ENCODE measurements at places on chromosomes 5 and 9.

DNA sequence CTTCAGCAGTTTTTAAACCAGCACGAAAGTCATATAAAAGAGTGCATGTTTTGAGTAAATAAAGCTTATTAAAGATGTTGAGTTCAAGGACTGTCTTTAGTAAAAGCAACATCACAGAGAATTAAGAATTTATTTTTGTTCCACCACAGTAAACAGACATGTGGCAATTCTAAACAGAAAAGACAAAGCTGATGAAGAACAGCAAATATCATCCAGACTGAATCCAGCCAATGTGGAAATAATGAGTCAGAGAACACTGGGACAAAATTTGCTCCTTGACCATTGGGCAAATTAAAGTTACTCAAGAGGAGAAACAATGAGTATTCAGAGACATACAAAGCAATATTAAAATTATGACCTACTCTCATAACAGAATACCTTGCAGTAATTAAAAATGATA is 28.8 kb downstream of the OR2K2 start:
- no peak for DNase-seq

GRCh38 chr9:133117271-133118178 is 3.5 kb downstream of the RALGDS start:
- DNase-seq, result no peak

DNA sequence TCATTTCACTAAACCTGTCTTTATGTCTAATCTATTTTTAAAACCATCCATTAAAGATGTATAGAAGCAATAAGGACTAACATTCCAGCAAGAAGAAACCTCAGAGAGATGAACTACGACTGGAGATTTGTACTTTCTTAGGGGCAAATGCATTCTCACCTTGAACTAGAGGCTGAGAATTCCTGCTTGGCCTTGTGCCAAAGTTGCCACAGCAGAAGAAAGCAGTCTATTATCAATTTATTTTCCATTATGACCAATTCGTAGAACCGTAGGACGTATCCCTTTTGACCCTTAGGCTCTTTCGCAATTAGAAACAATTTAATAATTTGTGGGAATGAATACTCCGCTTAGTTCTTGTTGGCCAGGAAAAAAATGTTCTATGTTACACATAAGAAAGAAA is 1647.4 kb upstream of the CDH9 start:
- no peak for DNase-seq

- peak; percentile 82 for DNase-seq
These were observed 1.1 kb downstream of the CTNNAL1 start for GRCh38 chr9:109012009-109012875.

DNA sequence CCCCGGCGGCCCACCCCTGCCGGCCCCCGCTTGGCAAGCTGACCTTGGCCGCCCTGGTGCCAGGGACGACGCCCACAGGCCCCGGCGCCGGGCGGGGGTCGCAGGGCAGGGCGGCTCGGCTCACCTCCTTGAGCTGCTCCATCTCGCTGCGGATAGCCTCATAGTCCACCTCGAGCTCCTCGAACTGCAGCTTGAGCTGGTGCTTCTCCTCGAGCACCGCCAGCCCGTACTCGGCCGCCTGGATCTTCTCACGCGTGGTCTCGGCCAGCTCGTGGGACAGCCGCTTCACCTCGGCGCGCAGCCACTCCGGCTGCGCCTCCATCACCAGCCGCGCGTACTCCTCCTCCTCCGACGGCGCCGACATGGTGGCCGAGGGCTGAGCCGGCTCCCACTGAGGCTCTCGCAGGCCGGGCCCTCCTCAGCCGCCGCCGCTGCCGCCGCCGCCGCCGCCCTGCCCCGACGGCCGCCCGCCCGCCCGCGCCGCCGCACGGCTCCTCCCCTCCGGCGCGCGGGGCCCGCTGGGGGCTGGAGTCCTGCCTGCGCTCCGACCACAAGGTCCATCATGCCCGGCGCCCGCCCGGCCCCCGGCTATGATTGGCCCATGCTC is at the start of gene BICD2:
Gene BICD2 (minus strand): TSS at position 453 of the 607 bp plus-strand sequence. CDS start 89 bp downstream, at position 364.
- no peak for DNase-seq

GRCh38 chr9:37436540-37436939 is 14.0 kb downstream of the GRHPR start:
- no peak for DNase-seq

DNA sequence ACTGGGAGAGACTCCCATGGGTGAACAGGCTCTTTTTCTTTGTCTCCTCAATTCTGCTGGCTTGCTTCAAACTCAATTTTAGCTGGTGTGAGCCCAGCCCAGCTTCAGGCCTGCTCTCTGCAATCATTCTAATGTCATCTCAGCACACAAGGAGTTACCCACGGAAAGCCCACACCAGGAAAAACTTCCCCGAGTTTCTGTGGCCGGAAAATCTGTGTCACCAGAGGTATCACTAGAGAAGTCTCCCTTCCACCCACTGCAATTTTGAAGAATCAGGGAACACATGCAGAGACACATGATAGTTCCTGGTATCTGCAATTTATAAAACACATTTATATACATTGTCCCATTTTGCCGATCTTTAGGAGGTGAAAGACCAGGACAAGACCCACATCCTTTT is 13.5 kb upstream of the NDFIP1 start:
- DNase-seq, result no peak

- no peak for DNase-seq
These were observed 74.7 kb upstream of the SPTLC1 start for GRCh38 chr9:92189782-92190535.

DNA sequence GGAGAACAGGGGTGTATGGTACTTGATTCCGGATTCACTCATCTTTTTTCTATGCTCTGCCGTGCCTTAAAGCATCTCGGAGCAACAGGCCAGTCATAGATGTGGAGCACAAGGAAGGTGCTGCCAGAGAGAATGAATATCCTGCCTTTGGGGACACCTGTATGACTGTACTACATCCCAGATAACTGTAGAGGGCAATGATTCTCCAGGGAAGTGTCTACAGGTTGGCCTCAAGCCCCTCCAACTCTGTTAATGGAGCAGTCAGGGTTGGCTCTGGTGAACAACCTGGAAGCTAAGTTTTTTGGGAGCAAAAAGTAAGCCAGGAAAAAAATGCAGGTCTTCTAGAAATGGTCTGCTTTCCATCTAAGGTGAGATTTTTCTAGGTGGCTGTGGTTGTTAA is 71.0 kb downstream of the NREP start:
- no peak for DNase-seq

- no peak for DNase-seq
These were observed 181.7 kb downstream of the MTRR start for GRCh38 chr5:8050616-8051175.

GRCh38 chr5:148825716-148826052 is 727 bp upstream of the ADRB2 start:
- no peak for DNase-seq

DNA sequence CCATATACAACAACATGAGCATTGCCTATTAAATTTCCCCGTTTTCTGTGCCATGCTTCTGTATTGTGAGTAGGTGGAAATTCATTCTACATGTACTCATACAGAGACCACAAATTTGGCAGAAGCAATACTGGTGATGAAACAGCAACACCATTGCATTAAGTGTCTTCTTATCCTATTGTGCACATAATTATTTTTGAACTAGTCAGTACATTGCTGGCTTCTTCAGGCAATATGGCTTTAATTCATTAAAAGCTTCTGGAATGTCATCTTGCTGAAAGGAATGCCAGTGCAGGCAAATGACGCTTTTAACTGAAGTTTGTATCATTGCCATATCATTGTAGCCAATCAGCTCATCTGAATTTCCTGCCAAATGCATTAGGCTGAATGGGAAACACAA is 82.6 kb downstream of the KIAA1958 start:
- DNase-seq, result no peak

DNA sequence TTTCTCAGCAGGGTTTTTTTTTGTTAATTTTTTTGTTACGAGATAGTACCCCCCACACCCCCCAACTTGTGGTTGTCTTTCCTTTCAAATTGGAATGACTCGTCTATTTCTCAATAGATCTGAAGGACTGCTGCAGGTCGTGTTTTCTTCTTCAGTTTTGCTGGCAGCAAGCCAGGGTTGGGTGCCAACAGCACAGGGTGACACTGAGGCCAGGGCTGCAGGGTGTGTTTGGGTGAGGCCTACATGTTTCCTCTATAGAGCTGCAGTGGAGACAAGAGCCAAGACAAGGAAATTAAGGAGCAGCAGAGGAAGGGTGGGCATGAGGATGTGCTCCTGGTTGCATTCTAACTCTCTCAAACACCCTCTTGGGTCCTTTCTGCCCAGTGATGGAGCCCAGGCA is 52.2 kb downstream of the NXNL2 start:
- no peak for DNase-seq

DNA sequence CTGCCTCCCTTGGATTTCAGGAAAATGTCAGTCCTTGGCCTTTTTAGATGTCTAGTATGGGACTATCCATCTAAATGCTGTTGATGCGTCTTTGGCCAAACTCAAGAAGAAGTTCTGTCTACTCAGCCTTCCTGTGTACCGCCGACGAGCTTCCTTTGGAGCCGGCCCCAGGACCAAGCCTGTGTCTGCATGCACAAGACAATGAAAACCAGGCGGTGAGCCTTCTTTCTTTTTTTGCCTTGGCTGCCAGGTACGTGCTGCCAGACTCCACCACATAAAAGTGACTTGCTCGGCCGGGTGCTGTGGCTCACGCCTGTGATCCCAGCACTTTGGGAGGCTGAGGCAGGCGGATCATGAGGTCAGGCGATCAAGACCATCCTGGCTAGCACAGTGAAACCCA is 6.0 kb upstream of the NEURL1B start:
- DNase-seq, result no peak

DNA sequence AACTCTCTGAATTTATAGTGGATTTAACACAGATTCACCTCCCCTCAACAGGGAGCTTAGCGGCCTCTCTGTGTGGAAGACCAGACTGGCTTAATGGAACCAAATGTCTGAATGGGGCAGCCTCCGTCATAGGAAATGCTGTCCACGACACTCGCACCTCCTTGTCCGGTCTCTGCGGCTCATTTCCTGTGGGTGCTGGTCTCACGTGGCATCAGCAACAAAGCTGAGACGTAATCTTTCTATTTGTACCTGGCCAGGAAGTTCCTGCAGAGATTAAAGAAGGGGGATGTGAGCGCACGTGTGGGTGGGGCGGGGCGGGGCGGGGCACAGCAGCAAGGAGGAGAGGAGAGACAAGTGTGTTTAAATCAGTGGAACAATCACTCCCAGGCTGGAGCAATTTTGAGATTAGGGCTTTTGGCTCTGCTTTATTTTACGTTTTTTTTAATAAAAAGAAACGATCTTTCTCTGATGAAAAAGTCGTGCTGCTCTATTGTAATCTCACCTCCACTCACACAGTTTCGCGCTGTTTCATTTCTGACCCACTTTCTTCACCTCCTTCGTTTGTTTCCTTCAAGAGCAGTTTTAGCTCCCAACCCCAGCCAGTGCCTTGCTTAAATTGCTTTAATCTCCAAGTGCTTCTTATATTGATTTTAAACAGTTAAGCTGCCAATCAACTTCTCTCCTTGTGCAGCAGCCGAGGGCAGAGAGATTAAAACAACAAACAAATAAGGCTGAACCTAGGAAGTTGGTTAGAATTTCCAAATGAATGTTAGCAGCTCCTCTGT is 132.2 kb upstream of the ASTN2 start:
- DNase-seq, result no peak

- no peak for DNase-seq
These were observed 9.2 kb downstream of the POMT1 start for GRCh38 chr9:131511880-131512279.

DNA sequence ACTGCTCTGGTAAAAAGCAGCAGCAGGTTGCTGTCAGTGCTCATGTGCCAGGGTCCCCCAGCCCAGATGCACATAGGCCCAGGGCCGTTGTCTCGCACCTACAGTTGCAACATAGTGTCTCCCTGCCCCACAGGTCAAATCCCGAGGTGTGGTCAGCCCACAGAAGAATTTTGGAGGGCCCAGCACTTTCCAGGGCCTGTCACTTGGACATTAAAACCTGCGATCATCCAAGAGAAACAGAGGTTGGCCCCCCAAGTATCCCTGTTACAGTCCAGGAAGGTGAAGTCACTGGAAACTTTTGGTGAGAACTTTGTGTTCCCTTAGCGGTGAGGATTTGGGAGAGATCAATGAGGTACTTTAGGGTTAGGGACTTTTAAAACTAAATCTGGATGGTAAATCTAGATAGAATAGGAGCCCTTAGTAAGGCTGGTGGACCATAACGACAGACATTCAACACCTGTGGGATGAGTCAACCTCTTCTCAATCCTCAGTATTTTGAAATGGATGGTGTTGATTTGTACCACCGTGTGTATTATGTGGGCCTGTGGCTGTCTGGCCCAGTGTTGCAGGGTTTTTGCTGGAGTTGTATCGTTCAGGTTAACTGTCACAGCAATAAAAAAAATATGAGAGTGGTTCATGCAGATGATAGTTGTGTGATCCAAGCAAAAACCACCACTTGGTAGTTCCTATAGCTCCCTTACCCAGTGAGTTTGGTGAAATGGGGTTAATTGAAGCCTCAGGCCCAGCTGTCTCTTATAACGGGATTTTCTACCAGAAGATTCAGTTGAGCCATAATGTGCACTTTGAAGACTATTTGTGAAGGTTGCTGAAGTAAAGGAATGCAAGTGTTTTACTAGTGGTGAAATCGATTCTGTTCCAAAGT is 19.2 kb downstream of the OR2S2 start:
- no peak for DNase-seq

DNA sequence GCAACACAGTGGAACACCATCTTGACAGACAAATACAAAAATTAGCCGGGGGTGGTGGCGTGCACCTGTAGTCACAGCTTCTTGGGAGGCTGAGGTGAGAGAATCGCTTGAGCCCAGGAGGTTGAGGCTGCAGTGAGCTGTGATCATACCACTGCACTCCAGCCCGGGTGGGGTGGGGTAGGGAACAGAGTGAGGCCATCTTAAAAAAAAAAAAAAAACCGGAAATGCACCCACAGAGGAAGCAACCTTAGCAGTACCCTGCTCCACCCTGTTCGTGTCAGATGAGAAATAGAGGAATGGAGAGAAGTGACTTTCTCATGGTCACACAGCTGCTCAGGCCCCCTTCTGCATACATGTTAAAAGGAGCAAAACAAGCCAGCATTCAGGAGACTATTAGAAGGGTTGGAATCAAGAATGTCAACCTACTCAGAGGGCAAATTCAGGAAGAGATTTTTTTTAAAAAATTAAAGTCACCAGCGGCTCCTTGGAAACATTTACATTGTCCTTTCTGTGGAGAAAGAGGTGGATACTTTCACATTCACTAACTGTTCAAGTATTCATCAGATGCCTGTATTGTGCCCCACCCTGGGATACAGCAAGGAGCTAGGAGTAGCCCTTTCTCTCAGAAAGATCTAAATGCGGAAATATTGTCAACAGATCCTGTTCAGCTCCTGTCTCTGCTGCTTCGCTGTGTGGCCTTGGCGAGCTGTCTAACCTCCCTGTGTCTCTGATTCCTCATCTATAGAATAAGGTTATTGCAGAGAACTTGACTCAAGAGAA is 41.0 kb downstream of the CYFIP2 start:
- no peak for DNase-seq

DNA sequence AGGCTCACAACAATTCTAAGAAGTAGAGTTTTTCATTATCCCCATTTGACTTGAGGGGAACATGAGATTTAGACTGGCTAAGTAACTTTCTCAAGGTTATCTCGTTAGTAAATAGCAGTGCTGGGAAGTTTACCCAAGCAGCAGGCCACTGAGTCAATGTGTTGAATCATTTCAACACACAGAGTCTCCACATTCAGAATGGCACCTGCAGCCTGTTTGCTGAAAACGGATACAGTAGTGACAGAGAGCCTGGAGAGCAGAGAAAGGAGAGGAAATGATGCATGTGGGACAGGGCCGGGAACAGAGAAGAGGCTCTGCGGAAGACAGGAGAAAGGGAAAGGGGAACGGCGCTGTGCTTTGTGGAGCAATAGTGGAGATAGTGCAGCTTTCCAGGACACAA is 33.5 kb upstream of the ZSWIM6 start:
- DNase-seq, result no peak

GRCh38 chr9:119853126-119853525 is 483.9 kb upstream of the BRINP1 start:
- no peak for DNase-seq

- no peak for DNase-seq
These were observed 651 bp downstream of the HRH2 start for GRCh38 chr5:175658299-175659145.

All from COLO829 (cell line).